8988T (cell line): ENCODE measurements at places on chromosomes 5 and 9.

GRCh38 chr5:42285230-42285629 lies 138.0 kb upstream of the GHR start:
- no peak for DNase-seq

DNA sequence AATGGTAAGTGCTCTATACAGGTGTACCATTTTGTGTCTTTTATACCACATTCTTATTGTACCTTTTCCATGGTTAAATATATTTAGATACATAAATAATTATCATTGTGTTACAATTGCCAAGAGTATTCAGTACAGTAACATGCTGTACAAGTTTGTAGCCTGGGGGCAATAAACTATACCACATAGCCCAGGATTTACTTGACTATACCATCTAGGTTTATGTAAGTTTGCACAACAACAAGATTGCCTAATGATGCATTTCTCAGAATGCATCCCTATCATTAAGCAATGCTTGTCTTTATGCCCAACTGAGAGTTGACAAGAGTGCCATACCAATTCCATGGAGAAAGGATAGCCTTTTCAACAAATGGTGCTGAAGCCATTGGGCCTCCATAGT lies 136.7 kb upstream of the PJA2 start:
- no peak for DNase-seq

- no peak for DNase-seq
These were observed 106.3 kb upstream of the SPOCK1 start for GRCh38 chr5:137605411-137605810.

GRCh38 chr9:21995006-21995665 lies 545 bp downstream of the CDKN2B-AS1 start:
- DNase-seq = no peak

DNA sequence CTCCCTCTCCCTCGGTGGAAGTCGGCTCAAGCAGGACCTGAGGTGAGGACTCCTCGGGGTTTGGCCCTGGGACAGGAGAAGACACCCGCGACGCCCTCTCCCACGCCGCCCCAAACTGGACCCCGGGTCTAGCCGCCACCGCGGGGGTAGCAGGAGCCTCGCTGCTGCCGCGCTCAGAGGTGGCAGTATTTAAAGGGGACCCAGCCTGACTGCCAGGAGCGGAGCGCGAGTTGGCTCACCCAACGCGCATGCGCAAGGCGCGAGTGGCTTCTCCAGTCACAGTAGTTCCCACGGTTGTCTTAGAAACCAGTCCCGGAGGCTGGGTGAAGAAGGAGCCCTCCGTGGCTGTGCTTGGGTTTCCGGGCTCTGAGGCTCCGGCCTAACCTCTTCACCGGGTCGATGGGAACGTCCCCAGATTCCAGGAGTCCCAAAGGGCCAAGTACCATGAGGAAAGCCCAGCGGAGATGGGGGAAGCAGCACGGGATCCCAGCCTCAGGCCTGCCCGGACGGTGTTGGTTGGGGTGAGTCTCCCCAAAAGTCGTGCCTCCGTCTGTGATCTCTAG lies 477.8 kb downstream of the SPATA31A7 start:
- no peak for DNase-seq

- DNase-seq = no peak
These were observed 18.4 kb upstream of the ERGIC1 start for GRCh38 chr5:172815631-172816030.

- no peak for DNase-seq
These were observed 66.8 kb downstream of the TSPAN17 start for GRCh38 chr5:176714067-176714466.

- DNase-seq = no peak
These were observed 71.8 kb upstream of the SIMC1 start for GRCh38 chr5:176166427-176166826.

GRCh38 chr9:126583144-126583760 lies 30.5 kb upstream of the LMX1B start:
- DNase-seq = no peak

- no peak for DNase-seq
These were observed 72.5 kb upstream of the NMUR2 start for GRCh38 chr5:152477536-152477935.

GRCh38 chr9:105116052-105116868 lies 128.2 kb upstream of the SLC44A1 start:
- no peak for DNase-seq
